T-helper 17 cell (primary cell): ENCODE measurements at places on chromosomes 12 and 14. TPM values are rescaled to one million over a fixed set of nuclear protein-coding genes. Genes with fewer than 3 reads are reported as not detected.

DNA sequence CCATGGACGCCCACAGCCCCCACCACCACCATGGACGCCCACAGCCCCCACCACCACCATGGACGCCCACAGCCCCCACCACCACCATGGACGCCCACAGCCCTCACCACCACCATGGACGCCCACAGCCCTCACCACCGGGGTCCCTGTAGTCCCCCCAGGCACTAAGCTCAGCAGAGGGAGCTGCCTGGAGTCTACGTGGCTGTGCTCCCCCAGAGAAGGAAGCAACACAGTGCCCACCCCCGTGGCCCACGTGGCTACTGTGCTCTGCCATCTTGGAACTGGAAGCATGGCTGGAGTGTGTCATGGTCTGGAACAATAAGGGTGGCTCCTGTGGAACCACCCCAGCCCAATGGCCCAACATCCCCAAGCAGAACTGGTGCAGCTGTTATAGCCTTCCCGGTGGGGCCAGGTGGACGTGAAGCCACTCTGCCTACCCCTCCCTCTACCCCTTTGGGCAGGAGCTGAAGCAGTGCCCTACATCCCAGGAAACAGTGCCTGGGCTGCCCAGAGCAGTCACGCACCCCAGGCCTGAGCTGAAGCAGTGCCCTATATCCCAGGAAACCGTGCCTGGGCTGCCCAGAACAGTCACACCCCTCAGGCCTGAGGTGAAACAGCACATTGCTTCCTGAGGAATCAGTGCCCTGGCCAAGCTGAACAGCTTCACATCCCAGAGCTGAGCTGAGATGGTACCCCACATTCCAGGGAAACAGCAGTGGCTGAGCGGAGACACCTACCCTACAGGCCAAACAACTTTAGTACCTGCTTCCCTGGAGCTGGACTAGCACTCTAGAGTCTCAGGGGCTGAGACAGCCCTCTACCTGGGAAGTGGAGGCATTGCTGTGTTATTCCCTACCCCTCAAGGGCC lies 9.0 kb upstream of the SFSWAP start:
- DNase-seq = no peak

GRCh38 chr12:89787763-89788162 lies 79.1 kb upstream of the ATP2B1 start:
- DNase-seq = no peak

GRCh38 chr12:49092086-49092815 lies 2.4 kb downstream of the DHH start:
- DNase-seq = peak; percentile 30

- DNase-seq = no peak
These were observed 49.9 kb upstream of the PLEKHG3 start for GRCh38 chr14:64654246-64654900.

The LBHD2 gene
- not detected for total RNA-seq

- no peak for DNase-seq
These were observed 16.4 kb upstream of the A2M start for GRCh38 chr12:9132008-9132535.

DNA sequence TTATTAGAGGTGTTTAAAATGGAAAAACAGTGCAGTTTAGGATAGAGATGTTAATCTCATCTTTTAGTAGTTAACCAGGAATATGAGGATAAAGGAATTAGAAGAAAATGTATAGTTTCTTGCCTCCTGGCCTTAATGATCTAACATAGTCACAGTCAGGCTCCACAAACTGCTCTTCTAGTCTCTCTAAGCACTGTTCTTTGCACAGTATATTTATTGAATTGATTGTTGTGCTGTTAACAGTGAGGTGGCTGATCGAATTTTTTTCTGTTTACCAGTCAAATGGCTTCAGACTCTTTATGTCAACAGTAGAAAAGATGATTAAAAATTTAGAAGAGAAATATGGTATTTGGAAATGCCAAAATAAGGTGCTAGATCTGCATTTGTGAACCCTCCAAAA lies 37.8 kb downstream of the ATF7IP start:
- DNase-seq = no peak

The KRT75 gene
- total RNA-seq = not detected

The LALBA gene
- total RNA-seq = not detected

DNA sequence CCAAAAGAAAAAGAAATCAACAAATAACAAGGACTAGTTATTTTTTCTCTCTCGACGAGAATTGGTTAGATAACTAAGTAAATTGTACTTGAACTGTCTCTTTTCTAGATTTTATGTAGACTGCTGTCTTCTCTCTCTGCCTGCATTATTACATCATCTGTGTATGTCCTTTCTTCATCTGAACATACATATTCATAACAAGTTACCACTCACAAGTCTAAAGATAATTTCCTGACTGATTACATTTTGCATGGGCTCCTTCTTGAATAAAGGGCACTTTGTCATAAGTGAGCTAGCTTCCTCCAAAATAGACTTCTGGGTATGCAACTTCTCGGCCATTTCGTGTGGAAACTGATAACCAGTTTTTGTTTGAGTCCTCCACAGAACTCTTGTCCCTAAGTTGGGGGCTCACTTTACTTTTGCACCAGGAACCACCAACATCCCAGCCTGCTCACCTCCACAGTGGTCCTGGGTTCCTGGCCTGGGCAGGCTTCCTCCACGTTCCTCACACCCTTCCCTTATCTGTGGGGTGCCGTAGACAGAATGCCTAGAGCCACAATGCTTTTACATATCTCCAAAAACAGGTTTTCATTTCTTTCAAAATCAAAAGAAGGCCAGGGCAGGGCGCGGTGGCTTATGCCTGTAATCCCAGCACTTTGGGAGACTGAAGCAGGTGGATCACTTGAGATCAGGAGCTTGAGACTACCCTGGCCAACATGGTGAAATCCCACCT lies 6.2 kb upstream of the DDX47 start:
- DNase-seq = no peak

DNA sequence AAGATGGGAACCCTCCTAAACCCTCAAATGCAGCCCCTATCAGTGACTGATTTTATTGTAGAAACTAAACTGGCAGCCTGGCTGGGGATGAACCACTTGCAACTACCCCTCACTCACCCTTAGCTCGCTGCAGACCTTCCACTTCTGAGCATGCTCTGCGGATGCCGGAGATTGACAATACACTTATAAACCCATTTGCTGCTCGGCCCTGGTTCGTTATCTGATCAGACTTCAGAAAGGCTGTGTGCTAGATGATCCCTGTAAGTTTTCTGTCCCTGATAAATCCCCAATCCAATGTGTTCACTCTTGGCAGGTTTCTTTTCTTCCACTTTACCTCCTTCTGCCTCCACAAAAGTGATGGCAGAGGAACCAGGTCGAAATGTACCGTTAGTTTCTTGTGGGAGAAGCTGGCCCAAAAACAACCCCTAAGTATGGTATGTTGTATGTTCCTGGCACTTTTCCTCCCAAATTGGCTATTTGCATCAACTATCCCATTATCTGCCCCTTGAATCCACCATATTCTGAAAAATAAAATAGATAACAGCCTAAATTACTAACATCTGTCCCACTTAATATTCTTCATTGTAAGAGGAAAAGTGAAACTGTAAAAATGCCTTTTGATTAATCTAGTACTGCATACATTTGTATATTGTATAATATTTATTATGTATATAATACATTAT lies 18.8 kb downstream of the RPH3A start:
- DNase-seq = no peak

- DNase-seq = no peak
These were observed 220.5 kb downstream of the PELI2 start for GRCh38 chr14:56338674-56339073.

- no peak for DNase-seq
These were observed 2.6 kb downstream of the ZDHHC22 start for GRCh38 chr14:77139022-77139421.

DNA sequence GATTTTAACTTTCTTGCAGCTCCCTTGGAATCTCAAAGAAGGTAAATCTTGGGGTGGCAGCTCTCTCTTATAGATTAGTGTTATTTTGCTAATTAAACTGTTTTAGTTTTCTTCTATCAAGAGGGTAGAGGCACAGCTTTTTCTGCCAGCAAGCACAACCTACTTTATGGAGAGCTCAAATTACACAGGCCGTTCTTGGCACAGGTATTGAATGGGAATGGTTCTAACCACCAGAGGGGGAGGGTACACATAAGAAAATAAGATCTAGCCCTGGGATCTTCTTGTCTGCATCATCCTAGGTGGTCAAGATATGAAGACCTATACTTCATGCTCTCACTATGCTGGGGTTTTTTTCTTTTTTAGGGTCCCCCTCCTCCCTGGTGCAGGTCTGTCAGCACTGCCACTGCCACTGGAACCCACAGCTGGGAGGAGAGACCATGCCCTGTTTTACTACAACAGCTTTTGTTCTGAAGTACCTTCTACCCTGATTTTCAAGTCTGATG lies 48.6 kb upstream of the STAC3 start:
- DNase-seq = no peak

The SLC25A47 gene
- total RNA-seq = not detected

The SOAT2 gene
- 2.5 TPM for total RNA-seq

The HOXC10 gene
- not detected for total RNA-seq

GRCh38 chr12:125512541-125513298 lies 447.5 kb downstream of the AACS start:
- no peak for DNase-seq

The CDCA3 gene
- 0.65 TPM for total RNA-seq

DNA sequence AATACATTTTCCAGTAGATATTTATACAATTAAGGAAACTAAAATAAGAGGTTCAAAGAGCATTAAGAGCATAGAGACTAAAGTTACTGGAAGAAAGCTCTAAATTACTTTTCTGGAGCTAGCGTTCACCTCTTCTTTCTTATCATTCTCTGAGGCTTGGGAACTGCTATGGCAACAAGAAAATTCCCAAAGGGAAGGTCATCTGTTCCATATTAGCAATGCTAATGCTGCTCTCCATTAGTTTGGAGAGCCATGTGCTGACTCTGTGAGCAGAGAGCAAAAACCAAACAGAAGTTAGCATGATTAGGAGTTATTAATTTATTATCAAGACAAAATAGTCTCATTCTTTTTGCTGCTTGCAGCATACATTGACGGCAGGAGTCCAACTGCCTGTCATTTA lies 143.1 kb upstream of the SLC16A7 start:
- DNase-seq = no peak

The ITPR2 gene
- total RNA-seq = 52.9 TPM

DNA sequence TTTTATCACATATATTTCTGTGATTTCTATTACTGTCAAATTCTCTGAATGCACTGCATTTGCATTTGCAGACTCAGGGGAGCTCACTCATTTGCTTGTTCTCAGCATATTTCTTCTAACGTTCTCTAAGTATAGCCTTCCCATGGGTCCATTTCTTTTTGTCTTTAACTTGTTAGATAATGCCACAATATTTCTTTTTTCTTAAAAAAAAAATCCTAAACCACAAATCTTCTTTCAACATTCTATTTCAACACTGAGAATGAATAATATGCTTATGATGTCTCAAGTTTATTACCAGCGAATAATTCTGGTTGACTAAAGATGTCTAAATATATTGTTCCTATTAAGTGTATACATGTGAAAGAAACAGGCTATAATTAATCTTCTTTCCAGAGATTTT lies 200.2 kb downstream of the ANO6 start:
- DNase-seq = no peak

DNA sequence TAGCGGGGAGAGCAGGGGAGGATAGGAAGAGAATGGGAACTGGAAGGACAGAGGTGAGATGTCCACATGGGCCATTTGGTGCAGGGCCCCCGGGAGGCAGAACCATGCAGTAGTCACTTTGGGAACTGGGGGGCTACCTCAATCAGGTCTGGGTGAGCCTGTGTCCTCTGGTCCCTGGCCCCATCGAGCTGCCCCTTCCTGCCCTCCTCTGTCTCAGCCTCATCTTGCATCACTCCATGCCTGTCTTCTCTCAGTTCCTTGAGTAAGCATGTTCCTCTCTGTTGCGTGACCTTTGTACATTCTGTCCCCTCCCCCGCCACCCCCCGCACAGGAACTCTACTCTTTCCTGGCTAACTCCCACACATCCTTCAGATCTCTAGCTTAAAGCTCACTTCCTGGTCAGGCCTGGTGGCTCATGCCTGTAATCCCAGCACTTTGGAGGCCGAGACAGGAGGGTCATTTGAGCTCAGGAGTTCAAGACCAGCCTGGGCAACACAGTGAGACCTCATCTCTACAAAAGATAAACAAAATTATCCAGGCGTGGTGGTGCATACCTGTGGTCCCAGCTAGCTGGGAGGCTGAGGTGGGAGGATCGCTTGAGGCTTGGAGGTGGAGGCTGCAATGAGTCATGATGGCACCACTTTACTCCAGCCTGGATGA lies 23.2 kb downstream of the FOS start:
- DNase-seq = no peak

The PRR4 gene
- 1.8 TPM for total RNA-seq

The ZNF891 gene
- 3.1 TPM for total RNA-seq

The AKAP3 gene
- 2.6 TPM for total RNA-seq

The IL31 gene
- not detected for total RNA-seq

GRCh38 chr14:22657861-22658260 lies 13.7 kb upstream of the OR6J1 start:
- no peak for DNase-seq

DNA sequence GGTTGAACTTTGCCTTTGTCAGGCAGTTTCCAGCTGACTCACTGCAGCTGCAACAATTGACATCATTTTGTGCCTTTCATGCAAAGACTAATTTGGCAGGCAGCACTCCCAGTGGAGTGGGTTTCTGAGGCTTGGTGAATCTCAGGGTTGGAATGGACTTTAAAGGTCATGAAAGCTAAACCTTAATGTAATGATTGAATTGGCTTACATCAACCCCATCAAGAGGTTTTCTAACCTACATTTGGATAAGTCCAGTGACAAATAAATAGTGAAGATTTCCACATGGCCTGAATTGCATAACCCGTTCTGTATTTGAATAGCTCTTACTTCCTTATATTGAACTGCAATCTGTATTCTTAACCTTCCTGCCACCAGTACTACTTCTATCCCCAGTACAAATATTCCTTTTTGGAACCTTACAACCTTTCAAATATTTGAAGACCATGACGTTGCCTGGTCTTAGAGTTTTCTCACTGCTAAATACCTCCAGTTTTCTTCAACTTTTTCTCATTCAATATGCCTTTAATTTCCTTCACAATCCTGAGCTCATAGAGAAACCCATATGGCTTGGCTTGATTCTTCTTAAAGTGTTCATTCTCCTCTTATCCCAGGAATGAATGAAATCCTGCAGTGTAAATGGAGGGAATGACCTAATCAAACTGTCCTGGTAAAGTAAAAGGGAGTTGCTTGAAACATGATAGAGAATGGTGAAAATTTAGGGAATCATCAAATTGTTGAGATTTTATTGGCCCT lies 168.1 kb upstream of the NOVA1 start:
- DNase-seq = no peak

DNA sequence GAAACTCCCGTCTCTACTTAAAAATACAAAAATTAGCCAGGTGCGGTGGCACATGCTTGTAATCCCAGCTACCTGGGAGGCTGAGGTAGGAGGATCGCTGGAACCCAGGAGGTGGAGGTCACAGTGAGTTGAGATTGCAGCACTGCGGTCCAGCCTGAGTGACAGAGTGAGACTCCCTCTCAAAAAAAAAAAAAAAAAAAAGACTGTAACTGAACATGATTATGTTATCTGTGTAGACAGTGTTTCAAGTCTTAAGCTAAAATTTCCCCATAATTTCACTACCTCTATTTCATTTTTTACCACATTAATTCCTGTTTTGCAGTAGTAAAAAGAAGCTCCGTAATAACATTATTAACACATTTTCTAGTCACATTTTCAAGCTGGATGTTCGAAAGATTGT lies 5.4 kb downstream of the PLBD1 start:
- no peak for DNase-seq

The NEUROD4 gene
- not detected for total RNA-seq
